Type B pancreatic cell (in vitro differentiated cells): ENCODE measurements at places on chromosomes 12 and 14.

GRCh38 chr12:81597928-81598604, 161.1 kb downstream of the PPFIA2 start:
- DNase-seq: no peak

DNA sequence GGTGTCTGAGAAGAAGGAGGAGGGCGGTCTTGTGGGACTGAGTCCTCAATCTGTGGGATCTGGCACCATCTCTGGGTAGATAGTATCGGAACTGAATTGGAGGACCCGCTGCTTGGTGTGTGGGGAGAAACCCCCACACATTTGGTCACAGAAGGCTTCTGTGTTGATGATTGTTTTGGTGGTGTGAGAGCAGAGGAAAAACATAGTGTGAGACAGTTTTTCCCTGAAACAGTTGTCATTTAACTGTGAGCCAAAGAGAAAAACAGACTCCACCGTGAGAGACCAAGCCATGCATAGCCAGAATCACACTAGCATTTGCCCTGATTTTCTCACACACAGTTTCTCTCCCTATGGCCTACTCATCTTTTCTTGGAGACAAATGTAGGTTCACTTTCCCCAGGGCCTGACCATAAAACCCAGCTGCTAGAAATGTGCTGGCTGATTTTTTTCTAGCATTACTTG, 91.4 kb upstream of the FLRT2 start:
- DNase-seq: no peak

- no peak for DNase-seq
These were observed 154.0 kb upstream of the BCL2L14 start for GRCh38 chr12:11916771-11917170.

DNA sequence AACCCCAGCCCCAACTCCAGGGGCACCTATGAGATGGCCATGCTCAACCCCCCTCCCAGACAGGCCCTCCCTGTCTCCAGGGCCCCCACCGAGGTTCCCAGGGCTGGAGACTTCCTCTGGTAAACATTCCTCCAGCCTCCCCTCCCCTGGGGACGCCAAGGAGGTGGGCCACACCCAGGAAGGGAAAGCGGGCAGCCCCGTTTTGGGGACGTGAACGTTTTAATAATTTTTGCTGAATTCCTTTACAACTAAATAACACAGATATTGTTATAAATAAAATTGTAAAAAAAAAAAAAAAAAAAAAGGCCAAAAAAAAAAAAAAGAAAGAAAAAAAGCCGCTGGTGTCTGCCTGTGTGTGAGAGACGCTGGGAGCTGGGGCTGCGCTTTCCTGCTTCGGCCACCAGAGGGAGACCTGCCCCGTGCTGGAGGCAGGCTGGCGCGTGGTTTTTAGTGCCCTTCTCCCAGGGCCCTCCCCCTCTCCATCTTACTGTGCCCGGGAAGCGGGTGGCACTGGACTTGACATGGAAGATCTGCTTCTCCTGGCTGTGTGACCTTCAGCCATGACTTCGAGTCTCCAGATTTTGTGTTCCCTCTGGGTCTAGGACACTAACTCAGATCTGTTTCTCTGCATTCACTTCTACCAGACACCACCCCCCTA, 3.4 kb upstream of the NXPH4 start:
- DNase-seq: peak; percentile 90

- no peak for DNase-seq
These were observed 1.2 kb downstream of the NOS1 start for GRCh38 chr12:117360222-117360550.

GRCh38 chr14:39733741-39734140, 301.5 kb upstream of the FBXO33 start:
- DNase-seq: no peak

DNA sequence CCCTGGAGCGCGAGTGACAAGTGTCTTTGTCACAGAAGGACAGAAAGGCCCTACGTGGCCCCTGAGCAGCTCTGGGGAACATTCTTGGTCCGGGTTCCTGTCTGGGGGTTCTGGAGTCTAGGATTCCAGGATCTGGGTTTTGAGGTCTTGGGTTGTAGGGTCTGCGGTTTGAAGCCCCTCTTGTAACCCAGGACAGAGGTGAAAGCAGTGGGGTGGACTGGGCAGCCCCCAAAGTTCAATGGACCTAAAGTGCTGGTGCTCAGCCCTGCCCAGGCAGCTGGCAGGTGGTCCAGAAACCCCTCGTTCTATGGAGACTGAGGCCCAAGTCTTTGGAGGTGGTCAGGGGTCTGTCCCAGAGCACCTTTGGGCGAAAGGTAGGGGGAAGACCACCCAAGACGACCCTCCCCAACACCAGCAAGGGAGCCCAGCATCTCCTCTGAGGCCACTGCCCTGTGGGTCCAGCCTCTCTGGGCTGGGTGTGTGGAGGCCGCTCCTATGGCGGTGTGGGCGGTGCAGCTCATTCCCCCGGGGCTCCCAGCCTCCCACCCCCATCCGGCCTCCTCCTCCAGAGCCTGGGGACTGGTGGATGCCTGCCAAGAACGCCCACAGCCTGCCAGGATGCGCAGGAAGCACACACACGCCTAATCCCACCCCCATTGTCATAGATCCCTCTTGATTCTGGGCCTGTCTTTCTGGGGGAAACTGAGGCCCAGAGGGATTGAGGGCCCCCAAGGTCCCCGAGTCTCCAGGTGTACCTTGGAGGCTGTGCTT, 30.2 kb upstream of the ANKRD9 start:
- no peak for DNase-seq

- DNase-seq: no peak
These were observed 89.7 kb upstream of the CPM start for GRCh38 chr12:69022674-69023073.

DNA sequence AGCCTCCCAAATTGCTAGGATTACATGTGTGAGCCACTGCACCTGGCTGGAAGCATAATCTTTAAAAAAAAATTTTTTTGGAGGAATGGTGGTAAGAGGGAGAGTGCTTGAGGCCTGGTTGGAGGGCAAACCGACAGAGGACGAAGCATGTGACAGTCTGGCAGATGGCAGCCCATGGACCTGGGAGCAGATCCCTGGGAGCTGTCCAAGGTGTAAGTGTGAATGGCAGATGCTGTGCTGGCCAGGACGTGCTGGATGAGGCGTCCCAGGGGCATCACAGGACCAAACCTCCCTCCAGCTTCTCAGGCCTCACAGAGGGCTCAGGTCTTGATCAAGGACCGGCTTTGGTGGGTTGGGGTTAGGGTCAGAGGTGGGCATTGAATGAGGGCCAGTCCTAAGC, 128.4 kb upstream of the NCOR2 start:
- DNase-seq: no peak

DNA sequence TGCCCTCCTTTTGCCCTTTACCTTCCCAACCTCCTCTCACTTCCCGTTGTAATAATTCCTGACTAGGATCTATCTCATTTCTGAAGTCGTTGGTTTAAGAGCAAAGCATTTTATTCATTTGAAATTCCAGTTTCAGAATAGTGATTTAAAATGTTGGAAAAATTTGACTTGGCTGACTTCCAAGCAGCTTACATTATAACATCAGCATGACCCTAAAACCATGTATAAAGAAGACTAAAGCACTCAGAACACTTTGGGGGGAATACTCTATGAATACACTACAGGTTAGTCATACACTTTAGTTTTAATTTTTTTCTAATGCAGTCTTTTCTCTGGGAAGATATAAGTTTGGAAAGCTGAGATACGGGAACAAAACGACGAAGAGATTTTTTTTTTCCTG, 161.1 kb downstream of the BTG1 start:
- DNase-seq: no peak

DNA sequence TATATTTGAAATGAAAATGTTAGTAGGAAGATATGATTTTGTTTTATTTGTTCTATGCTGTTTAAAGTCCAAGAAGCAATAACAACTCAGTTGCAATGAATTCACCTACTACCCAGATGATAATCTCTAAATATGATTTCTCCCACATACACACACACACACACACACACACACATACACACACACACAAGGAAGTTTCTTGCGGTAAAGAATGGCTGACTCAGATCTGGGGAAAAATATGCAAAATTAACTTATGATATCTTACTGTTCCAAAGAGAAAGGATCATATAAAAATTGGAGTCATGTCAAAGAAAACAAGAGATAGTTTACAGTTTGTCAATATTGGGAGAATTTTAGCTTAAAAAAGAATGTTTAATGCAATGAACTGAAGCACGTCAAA, 456.7 kb downstream of the SLC16A7 start:
- no peak for DNase-seq

DNA sequence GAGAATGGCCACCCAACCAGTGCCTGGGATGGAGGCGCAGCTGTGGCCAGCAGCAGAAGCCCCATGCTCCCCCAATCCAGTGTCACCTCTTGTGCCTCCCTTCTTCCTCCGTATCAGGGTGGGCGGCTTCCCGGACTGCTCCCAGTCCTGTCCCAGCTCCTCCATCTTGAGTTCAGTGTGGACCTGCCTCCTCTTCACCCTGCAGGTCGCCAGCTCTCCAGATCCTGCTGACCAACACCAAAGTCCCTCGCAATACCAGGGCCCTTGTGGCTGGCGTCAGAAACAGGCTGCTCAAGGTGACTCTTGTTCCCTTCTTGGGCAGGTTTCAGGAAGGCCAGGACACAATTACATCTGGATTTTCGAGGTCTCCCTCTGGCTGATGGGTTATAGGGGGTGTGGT, 17.0 kb downstream of the MVK start:
- no peak for DNase-seq

GRCh38 chr14:93337143-93337753, 4.4 kb upstream of the BTBD7 start:
- no peak for DNase-seq

- no peak for DNase-seq
These were observed 22.2 kb upstream of the DIP2B start for GRCh38 chr12:50482571-50482970.

GRCh38 chr14:55802986-55803872, 223.2 kb downstream of the KTN1 start:
- no peak for DNase-seq

- DNase-seq: no peak
These were observed 13.2 kb downstream of the OR6S1 start for GRCh38 chr14:20628063-20628854.

DNA sequence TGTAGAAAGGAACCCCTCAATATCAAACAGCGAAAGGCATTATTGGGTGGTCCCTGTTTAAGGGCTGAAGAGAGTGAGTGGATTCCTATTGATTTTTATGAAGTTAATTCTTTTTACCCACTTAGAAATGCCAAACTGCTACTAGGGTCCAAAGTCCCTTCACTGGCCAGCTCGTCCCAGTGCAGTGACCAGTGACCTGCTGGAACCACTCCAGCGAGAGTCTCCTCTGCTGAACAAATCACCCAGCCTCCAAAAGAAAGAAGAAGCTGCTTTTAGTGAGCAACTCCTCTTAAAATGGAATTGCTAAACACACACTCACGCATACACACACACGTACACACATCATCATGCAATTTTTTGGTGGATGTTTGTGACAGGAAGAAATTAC, 198.2 kb upstream of the PLEKHG7 start:
- no peak for DNase-seq

DNA sequence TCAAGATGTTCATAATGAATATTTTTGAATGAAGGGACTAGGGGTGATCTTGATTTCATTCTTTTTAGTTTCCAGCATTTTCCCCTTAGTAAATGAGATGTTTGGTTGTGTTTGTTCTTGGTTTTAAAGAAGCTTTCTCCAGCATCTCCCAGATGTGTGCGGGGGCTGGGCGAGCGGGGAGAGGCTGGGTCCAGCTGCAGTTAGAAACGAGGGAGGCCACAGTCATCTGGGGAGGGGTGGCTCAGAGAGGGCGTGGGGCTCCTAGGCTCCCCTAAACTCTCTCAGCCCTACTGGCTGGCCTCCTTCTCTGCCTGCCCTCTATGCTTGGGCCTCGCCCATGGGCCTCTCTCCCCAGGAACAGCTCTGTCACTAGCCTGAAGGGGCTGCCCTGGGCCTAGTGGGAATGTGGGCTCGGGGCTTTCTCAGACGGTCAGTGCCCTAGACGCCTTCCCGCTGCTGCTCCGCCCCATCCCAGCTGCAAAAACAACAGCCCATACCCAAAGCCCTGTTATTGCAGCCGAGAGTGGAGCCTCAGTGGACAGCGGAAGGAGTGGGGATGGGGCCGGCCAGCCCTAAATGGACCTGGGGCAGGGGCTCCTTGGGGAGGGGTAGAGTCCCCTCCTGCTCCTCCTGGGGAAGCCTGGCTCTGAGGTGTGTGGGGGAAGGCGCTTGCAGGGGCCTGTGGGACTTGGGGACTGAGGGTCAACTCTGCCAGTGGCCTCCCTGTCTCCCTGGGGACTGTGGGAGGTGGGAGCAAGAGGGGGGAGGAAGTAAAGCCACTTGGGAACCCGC, 18.3 kb upstream of the EIF2B2 start:
- DNase-seq: peak; percentile 59

- no peak for DNase-seq
These were observed 203.1 kb downstream of the ASCL1 start for GRCh38 chr12:103160622-103161021.

DNA sequence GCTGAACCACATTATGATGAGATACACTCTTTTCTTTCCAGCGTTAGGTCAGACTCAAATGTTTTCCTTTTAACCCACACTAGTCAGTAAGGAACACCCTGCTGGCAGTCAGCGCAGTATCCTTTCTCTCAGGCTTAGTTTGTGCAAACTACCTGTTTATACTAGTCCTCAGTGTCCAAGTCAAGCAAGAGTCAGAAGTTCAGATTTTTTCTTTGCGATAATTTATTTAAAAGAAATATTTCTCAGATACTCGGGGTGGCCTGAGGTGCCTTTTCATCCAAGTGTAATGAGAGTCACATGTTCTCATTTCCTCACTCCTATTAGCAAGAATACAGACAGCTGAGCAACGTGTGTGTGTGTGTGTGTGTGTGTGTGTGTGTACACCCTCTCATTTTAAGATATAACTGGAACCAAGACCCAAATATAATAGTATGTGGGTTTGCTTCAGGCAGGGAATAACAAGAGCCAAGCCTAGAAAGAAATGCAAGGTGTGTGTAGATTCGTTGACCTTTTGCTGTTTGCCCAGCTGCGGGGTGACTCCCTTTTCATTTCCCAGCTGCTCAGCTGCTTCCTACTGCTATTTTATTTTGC, 182.7 kb downstream of the KICS2 start:
- DNase-seq: no peak

DNA sequence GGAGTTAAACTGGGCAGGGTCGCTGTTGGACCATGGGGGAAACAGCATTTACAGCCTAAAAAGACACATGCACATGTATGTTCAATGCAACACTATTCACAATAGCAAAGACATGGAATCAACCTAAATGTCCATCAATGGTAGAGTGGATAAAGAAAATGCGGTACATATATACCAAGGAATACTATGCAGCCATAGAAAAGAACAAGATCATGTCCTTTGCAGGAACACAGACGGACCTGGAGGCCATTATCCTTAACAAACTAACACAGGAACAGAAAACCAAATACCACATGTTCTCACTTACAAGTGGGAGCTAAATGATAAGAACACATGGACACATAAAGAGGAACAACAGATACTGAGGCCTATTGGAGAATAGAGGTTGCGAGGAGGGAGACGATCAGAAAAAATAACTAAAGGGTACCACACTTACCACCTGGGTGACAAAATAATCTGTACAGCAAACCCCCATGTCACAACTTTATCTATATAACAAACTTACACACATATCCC, 25.0 kb upstream of the SRP54 start:
- no peak for DNase-seq

GRCh38 chr14:27072589-27072988, 474.8 kb upstream of the NOVA1 start:
- DNase-seq: no peak

- DNase-seq: no peak
These were observed 1.3 kb downstream of the AP1G2 start for GRCh38 chr14:23566112-23566777.

GRCh38 chr12:4908684-4909409, 858 bp upstream of the KCNA1 start:
- DNase-seq: peak; percentile 78
